ENCODE measurements at places on chromosomes 11 and 22.

DNA sequence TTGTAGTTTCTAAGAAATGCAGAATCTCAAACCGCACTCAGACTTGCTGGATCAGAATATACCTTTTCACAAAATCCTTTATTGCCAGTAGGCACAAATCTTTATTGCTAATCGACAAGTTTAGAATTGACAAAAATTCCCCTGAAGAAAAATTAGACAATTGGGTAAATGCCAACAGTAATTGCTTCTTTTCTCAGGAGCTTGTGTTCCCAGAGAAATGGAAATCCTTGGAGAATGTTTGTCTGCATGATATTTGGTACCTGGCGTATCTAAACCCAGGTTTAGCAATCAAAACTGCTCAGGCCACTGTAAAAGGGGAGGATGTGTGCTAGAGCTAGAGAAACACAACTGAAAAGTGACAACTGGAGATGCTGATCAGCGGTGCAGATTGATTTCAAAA lies at the start of gene OR8G5:
Gene OR8G5, plus strand, starts transcription at position 301 of the 400 bp plus-strand sequence. CDS start 8,556 bp downstream, outside the sequence.
- no peak for DNase-seq

- DNase-seq = no peak
These were observed 12.0 kb downstream of the TNNT3 start for GRCh38 chr11:1931341-1932104.

GRCh38 chr22:27270818-27271510 lies 530.6 kb downstream of the MN1 start:
- DNase-seq = no peak

GRCh38 chr11:16763746-16764145 lies 25.3 kb downstream of the C11orf58 start:
- DNase-seq = no peak
